ENCODE measurements at places on chromosomes 4 and X.
A peak's percentile ranks its signal among the peaks of the same experiment; 100 is the strongest.

GRCh38 chr4:13538427-13538973 lies 5.8 kb downstream of the NKX3-2 start:
- no peak for DNase-seq

GRCh38 chrX:129577877-129578276 lies 37.8 kb downstream of the OCRL start:
- DNase-seq: no peak

GRCh38 chr4:137394018-137394417 lies 138.3 kb downstream of the PCDH18 start:
- no peak for DNase-seq

DNA sequence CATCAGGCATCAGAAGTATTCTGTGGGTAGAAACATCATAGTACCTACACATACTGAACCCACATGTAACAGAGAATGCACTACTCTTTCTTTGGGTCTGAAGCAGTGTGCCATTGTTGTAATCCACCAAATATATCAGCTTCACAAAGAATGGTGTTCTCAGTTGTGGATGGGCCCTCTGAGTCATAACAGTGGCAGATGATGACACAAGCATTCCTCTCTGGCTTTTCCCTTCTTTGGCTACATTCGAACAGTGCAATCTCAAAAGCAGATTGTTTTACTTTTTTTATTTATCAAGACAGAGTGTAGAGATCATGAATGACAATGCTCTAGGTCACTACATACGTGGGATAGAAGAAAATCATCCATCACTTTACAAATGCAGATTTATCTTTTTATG lies 247.2 kb upstream of the EPHA5 start:
- DNase-seq: no peak

DNA sequence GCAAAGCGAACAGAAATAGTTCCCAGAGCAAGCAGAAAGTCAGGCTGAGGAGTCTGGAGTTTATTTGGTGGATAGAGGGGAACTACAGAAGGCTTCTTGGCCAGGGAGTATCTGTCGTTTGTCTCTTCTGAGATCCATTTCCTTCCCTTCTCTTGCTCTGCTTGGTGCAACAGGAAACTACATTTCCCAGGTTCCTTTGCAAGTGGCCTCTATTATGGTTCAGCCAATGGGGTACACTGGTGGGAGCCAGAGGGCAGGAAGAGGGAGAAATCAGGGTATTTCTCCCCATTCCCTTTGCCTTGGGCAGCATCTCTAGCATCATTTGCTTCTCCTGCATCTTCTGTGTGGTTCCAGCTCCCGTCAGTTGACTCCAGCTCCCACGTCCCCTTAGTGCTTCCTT lies 142.1 kb downstream of the BCOR start:
- peak; percentile 11 for DNase-seq

GRCh38 chr4:184463158-184463557 lies 11.2 kb downstream of the IRF2 start:
- no peak for DNase-seq

- no peak for DNase-seq
Measured at GRCh38 chr4:78074759-78075158, 17.6 kb downstream of the FRAS1 start.

- DNase-seq: no peak
Measured at GRCh38 chr4:12852338-12853307, 631.5 kb downstream of the RAB28 start.

GRCh38 chr4:114386637-114387233 lies 211.9 kb upstream of the UGT8 start:
- peak; percentile 38 for DNase-seq

DNA sequence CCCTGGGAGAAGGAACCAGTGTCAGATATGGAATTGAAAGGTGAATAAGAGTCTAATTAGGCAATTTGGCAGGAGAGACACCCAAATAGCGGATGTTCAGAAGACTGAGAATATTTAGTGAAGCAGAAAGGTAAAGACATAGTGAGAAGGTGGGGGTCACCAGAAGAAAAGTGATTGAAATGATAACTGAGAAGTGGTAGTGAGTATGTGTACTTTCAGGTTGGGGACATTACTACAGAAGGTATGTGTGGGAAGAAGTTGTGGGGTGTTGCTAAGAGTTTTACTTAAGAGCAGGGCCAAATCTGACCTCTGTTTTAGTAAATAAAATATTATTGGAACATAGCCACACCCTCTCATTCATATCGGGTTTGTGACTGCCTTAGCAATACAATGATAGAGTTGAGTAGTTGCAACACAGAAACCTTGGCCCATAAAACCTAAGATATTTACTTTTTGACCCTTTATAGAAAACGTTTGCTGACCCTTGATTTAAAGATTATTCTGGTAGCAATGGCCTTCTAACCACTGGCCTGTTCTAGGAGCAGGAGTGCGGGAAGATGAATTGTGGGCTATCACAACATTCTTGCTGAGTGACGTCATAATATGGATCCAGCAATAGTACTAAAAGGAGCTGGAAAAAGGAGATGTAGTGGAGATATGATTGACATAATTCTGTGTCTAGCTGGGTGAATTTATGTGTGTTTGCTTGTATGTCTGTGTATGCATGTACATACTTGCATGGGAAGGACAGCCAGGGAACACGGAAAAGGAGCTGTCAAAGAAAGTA lies 115.3 kb downstream of the HS3ST1 start:
- DNase-seq: no peak

DNA sequence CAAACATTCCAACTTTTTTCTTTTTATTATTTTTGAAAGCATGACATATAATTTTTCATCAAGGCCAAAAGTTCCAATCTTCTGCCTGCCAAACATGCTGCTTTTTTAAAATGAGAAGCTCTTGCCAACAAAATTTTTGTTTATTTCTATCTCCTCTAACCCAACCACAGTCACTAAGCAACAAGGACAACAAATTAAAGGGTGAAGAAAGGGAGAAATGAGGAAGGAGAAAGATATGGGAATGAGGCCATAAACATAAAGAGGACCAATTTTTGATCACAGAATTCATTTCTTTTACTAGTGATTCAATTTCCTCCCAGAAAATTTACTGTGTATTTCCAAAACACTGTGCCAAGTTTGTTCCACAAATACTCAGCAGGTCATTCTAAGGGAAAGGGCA lies 537.0 kb upstream of the DIAPH2 start:
- no peak for DNase-seq

- DNase-seq: no peak
Measured at GRCh38 chr4:39341075-39341725, 25.0 kb downstream of the RFC1 start.

GRCh38 chrX:71510161-71510560 lies 22.7 kb upstream of the OGT start:
- DNase-seq: no peak

DNA sequence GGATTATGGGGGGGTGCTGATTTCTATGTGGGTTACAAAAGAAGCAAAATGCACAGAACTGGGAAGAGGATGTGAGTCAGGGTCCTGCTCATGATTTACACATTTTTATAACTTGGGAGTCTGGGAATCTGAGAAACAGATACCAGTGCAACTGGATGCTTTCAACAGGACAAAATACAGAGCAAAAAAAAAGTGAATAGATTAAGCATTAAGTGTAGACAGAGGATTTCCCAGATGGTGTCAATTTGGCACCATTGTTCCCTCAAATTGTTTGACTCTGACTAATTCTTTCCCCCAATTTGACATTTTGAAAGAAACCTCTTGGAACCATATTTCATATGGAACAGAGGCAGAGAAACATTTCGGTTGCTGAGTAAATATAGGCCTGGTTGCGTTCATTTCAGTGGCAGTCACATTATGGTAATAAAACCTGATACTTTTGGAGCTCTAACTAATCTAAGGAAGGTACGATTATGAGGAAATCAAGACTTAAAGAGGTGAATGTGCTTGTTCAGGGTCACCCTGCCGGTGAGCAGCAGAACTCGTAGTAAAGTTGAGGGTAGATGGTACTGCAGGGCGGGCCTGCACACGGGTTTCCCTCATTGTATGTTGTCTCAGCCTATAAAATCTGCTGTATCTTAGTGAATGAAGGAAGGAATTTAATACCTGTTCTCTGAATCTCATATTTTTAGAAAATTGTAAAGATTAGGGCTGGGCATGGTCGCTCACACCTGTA lies 18.7 kb upstream of the CDKL5 start:
- DNase-seq: no peak

DNA sequence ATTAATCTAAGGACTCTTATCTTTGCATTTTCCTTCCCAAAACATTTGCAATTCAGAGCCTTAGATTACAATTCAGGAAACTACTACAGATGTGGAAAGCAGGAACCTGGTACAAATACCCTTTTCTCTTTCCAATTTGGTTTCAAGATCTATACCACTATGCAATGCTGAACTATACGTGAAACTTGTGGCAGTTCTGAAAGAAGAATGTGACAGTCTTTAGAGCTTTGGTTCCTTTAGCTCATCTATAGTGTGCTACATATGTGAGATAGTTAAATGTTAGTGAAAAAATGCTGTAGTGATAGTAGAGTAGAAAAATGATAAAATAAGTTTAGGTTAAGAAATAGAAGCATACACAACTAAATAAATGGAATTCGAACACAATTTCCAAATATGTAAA lies 50.0 kb downstream of the CXXC4 start:
- no peak for DNase-seq

GRCh38 chrX:1531096-1531890 lies 5.7 kb downstream of the P2RY8 start:
- no peak for DNase-seq

GRCh38 chrX:13647709-13648212 lies 5.2 kb upstream of the TCEANC start:
- peak; percentile 67 for DNase-seq

- no peak for DNase-seq
Measured at GRCh38 chrX:108584617-108585211, 145.1 kb downstream of the COL4A5 start.

- DNase-seq: no peak
Measured at GRCh38 chr4:14719053-14719452, 283.2 kb upstream of the CPEB2 start.

DNA sequence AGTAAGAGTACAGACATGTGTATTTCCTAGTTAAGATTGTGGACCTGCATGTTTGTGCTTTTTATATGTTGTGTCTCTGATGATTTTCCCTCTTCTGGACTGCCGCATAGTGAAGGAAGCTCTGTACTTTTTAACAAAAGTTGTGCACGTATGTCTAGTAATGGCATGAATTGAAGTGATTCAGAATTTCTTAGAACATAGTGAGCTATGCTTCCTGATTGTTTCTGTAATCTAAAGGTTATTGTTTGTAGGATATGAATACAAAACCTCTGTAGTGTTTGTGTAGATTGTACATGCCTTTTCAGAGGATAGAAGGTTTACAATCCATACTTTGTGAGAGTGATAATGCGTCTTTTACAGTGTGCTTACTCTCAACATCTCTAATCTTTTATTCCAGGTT lies 37.0 kb upstream of the NUDT6 start:
- no peak for DNase-seq

DNA sequence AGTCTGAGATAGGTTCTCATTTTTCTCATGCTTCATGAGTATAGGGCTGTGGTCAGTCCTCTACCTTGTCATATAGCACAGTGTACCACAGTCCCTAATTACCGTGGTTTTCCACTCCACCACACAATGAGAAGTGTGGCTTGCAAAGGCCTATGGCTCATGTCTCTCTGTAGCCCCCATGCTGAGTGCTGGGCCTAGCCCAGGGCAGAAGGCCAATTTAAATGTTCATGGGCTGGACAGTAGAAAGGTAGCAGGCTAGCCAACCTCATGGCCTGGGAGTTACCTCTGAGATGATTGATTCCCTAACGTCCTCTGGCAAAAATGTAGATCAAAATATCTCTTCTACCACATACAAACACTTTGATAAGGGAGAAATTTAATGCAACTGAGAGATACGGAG lies 222.5 kb downstream of the AFF2 start:
- DNase-seq: no peak

- DNase-seq: no peak
Measured at GRCh38 chr4:104693601-104694201, 199.0 kb upstream of the CXXC4 start.

DNA sequence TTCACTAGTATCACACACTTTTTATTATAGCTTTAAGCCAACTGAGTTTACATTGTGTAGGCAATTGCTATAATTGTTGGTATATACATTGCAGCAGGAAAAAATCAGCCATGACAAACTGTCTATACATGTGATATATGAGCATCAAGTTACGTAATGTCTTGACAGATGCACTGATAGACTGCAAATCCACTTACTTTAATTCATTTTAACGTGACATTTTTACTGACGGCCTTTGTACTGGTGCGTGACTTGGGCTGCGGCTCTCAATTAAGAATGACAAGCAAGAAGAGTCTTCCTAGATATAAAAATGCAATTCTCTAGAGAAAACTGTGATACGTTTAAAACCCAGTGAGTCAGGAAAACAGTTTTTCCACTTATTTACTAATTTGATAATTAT lies 143.8 kb downstream of the ACTRT1 start:
- no peak for DNase-seq

GRCh38 chr4:73777612-73778011 lies 37.2 kb downstream of the CXCL8 start:
- DNase-seq: no peak

- DNase-seq: peak; percentile 54
Measured at GRCh38 chrX:11792461-11793421, 34.7 kb downstream of the MSL3 start.

- DNase-seq: no peak
Measured at GRCh38 chrX:21955403-21956189, 15.1 kb downstream of the SMS start.

DNA sequence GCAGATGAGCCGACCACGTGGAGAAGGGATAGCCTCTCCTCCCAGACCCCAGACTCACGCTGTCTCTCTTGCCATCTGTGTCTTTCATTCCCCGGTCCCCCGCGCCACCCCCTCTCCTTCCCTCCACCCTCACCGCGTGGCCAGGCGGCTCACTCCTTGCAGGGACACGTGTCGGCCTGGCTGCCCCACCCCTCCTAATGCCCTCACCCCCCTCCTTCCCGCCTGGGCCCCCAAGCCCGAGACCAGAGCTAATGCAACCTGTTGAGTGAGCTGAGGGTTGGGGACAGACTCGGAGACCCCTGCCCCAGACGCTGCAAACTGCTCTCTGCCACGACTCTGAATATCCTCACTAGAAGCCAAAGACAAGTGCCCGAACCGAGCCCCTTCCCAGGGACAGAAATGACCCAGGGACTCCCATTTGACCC lies 1.8 kb downstream of the SLC38A5 start:
- peak; percentile 34 for DNase-seq

DNA sequence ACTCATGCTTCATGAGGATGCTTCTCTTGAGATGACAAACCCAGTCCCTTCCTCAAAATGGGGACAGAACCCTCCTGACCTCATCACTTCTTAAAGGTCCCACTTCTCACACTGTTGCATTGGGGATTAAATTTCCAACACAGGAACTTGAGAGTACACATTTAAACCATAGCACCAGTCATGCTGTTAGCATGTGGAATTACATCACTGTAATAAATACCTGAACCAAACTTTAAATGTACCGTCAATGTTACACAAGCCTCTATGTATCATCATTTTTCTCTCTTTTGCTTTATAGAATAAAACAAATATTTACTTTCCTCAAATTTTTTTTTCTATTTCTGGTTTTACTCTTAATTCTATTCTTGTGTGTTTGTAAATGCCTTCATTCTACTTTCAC lies 448.2 kb downstream of the CCSER1 start:
- no peak for DNase-seq
